ENCODE measurements at places on chromosomes 1 and 21.

DNA sequence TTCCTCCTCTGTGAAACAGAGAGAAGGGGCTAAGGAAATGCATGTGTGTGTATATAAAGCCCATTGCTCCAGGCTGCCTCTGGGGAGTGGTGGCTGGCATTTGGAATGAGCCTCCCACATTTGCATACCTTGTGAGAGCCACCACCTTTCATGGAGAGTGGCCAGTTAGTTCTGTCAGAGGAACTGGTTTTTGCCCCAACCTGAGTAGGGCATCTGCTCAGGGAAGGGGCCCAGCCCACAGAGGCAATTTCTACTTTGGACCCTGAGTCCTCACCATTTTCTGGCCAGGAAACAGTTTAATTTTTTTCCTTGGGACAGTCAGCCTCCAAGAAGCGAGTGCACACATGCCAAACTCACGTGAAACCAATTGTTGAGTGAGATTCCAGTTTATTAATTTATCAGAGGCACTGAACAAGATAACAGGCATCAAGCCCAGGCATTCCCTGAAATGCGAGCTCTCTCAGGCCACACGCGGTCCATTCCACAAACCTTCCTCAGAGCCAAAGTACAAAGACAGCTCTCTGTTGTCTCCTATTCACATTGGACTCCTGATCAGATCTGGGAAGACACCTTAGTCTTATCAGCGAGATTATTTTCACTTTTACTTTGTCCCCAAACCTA is 1.0 kb upstream of the SLC6A9 start:
- DNase-seq: no peak

GRCh38 chr1:61215676-61216289 is 133.4 kb downstream of the NFIA start:
- DNase-seq: no peak

DNA sequence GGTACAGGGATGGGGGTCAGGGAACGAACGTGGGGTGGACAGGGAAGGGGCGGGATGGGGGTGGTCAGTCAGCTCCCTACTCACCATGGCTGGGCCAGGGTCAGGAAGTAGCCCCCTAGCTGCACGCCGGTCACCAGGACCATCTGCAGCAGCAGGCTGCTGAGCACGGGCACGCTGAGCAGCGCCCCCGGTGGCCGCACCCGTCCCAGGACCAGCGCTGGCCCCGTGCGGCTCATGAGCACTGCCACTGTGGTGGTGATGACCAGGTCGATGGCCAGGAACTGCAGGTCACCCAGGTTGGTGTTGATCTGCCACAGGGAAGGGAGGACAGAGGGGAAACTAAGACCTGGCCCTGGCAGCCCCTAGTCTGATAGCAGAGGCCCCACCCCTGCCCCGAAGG is 6.5 kb upstream of the MFAP2 start:
- no peak for DNase-seq

DNA sequence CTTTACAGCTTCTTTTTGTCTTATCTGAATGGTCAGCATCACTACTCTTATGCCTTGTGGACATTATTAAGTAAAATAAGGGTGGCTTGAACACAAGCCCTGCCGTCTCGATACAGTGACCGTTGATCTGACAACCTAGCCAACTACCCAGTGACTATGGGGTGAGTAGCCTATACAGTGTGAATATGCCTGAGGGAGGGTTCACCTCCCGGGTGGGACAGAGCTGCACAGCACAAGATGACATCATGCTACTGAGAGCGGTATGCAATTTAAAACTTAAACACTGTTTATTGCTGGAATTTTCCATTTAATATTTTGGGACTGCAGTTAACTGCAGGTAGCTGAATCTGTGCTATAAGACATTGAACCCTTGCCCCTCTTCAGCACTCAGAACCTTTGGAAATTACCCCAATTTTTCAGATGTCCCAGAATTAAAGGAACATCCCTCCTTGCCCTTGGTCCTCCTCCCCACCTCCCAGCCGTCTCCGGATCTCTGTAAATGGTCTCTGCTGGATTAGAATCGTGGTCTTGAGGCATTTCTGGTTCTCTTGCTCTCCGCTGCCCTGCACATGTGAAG is 618.5 kb downstream of the PTPRU start:
- DNase-seq: no peak

DNA sequence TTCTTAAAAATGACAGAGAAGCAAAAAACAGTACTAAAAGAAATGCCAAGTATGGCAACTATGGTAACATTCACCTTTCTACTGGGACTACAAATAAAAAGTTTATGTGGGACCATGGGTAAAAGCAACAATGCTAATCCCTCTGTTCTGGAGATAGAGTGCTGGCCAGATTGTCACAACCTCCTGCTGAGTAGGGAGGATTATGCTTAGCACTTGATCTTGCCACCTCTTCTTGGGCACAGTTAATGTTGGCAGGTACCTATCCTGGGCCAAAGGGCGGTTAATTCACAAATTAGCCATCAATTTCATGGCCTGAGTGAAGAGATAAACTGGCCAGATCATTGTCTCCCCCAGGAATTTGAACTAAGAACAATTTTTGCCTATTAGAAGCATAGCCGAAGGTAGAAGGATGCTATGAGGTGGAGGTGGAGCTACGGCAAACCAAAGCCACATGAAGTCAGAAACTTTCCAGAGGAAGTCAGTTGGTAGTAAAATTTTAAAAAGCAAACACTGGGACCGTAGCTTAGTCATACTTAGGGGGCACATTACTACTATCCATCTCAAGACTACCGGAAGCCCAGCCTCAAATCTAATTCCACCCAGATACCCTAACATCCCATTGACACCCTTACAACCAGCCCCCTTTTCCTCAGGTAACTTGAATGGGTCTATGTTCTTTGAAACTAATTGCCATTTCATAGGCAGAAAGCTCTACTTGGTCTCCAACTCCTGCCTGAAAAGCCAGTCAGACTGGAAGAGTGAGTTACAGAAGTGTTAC is 2.7 kb downstream of the SCYL3 start:
- DNase-seq: no peak

DNA sequence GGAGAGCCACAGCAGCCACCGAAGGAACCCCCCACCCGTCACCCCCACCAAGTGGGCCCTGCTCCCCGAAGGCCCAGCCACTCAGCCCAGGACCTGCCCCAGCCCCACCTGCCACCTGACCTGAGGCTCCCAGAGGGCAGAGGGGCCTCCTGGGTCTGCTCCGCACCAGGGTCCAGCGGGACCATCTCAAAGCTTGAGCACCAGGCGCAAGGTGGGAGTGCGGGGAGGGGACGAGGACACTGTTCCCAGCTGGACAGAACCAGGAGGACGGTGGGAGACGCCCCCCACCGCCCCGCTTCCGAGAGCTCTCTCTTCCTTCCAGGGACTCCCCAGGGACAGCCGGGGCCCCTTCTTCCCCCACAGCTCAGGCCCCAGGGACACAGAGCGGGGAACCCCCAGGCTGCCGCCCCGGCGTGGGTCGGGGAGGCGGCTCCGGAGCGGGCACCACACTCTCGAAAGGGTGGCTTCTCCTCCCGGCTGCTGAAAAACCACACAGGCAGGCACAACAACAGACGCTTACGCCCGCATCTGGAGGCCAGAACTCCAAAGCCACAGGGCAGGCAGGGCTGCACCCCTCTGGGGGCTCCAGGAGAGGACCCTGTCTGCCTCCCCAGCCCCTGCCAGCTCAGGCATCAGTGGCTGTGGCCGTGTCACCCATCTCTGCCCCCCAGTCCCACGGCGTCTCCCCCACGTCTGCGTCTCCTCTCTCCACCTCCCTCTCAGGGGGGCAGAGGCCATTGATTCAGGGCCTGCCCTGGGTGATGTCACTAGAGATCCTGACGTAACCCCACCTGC is 1.9 kb upstream of the TTLL10 start:
- DNase-seq: no peak

- DNase-seq: no peak
These were observed 17.6 kb downstream of the FAM177B start for GRCh38 chr1:222754366-222755139.

DNA sequence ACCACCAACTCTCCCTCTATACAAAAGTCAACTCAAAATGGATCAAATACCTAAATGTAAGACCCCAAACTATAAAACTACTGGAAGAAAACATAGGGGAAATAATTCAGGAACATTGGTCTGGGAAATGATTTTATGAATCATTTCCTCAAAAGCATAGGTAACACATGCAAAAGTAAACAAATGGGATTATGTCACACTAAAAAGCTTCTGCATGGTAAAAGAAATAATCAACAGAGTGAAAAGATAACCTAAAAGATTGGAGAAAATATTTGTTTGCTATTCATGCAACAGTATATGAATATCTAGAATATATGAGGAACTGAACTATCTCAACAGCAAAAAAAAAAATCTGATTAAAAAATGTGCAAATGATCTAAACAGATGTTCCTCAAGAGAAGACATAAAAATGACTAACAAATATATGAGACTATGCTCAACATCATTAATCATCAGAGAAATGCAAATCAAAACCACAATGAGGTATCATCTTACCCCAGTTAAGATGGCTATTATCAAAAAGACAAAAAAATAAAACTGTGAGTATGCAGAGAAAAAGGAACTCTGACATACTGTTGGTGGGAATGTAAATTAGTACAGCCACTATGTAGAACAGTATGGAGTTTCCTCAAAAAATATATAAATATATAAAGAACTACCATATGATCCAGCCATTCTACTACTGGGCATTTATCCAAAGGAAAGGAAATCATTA is 47.8 kb downstream of the VCAM1 start:
- no peak for DNase-seq

- DNase-seq: no peak
These were observed 350.6 kb upstream of the NCAM2 start for GRCh38 chr21:20647607-20648006.

- no peak for DNase-seq
These were observed 7.7 kb downstream of the TTLL10 start for GRCh38 chr1:1181129-1181937.

- DNase-seq: no peak
These were observed 7.9 kb downstream of the KYAT3 start for GRCh38 chr1:88984569-88984968.

DNA sequence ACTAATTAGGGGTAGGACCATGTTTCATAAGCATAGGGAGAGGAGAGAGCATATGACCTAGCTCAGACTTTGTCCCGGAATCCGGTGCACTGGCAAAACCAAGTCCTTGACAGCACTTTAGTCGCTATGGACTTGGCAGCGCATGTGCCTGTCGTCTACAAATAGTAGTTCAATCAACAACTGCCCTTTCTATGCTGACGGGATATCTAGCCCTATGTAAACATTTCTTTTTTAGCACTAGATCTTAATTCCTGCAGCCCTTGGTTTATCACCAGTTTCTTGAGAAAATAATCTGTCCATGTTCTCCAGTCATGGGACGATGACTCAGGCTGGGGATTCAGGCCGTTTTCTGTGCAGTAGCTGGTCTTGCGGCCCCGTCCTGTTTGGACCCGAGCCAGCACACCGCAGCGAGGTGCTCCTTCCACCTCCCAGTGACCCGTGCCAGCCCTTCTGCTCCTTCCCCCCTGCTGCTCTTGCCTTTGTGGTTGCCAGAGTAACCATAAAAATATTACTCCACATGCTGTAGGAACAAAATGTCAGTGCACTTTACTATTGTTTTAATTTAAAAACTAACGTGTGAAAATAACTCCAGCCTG is 8.6 kb upstream of the MT1HL1 start:
- no peak for DNase-seq

DNA sequence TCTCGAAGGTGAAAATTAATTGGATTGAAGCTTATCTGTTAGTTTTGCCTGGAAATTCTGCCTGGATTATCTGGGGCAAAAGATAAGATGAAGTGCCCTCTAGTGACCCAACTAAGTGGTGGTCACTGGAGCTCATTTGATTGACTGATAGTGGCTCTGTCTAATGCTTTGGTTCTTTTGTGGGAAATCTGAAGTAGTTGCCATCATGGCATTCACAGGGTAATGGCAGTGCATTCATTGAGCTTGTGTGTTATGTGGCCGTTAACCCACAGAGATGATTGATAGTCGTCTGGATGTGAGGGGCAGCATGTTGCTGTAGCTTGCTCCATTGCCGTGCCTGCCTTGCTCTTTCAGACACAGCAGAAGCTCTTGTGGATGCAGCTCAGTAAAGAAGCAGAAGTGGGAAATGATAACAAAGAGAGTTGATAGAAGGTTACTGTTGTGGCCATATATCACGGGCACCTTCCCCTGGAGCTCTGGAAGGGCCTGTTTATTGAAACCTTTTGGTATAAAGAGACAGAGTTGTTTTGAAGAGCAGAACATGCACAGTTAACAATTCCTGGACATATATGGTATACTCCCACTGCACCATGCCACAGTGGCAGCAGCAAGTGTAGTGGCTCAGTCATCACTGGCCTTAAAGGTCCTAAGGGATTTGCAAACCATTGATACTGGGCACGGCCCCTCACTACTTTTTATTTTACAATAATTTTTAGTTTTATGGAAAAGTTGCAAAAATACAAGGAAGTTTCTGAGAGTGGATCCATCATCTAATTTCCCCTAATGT is 42.0 kb downstream of the CXADR start:
- DNase-seq: peak; percentile 30

DNA sequence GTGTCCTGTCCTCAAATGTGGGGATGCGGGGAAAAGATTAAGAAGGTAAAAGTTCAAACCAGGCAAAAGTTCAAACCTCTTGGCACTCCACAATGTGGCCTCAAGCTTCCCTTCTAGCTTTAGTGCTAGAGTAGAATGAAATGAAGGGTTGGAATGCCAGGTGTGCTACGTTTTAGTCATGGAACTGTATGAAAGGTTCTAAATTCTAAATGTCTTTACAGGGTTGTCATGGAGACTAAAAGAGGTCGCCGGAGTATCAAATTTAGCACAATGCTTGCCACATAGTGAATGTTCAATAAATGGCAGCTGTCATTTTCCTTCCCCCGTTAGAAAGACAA is 57.2 kb upstream of the LRRC8D start:
- no peak for DNase-seq

GRCh38 chr1:218587900-218588299 is 242.8 kb downstream of the TGFB2 start:
- DNase-seq: no peak
